ENCODE measurements at places on chromosomes 4 and X. TPM values are rescaled to one million over a fixed set of nuclear protein-coding genes. Genes with fewer than 3 reads are reported as not detected.

SLC49A3 gene
- total RNA-seq: 1.4 TPM

HSD17B13 gene
- total RNA-seq: 0.30 TPM

MGAT4D gene
- total RNA-seq: not detected

GLRA3 gene
- total RNA-seq: not detected

RAI2 gene
- total RNA-seq: not detected

KCNIP4 gene
- total RNA-seq: not detected

LANCL3 gene
- total RNA-seq: 0.83 TPM

ACSL4 gene
- total RNA-seq: 189 TPM

PCDH11X gene
- not detected for total RNA-seq

NXT2 gene
- 11.6 TPM for total RNA-seq

CCNB3 gene
- total RNA-seq: 0.30 TPM

TEC gene
- total RNA-seq: 0.78 TPM

ZMAT1 gene
- 0.23 TPM for total RNA-seq

All from smooth muscle cell of the umbilical artery (primary cell).